Daoy (cell line): ENCODE measurements at places on chromosomes 6 and 20. TPM values are rescaled to one million over a fixed set of nuclear protein-coding genes. Genes with fewer than 3 reads are reported as not detected.

The NFATC2 gene
- 0.18 and 0.40 TPM in 2 replicates for total RNA-seq

The PLCB4 gene
- 0.54 and 3.7 TPM in 2 replicates for total RNA-seq

The SLC35F1 gene
- total RNA-seq = 0.17 and 0.77 TPM in 2 replicates

The HLA-DRB5 gene
- not detected in 2 replicates for total RNA-seq

The SUMO4 gene
- 0.11 TPM in 1 of 2 replicates, not detected in the other for total RNA-seq

The WFDC2 gene
- total RNA-seq = not detected in 2 replicates

The HLA-DQA2 gene
- not detected in 2 replicates for total RNA-seq

The C6orf118 gene
- 0.51 TPM in 1 of 2 replicates, not detected in the other for total RNA-seq

The HSPA12B gene
- total RNA-seq = 0.17 TPM in 1 of 2 replicates, not detected in the other

The DPPA5 gene
- not detected in 2 replicates for total RNA-seq

The LST1 gene
- total RNA-seq = 0.09 and 3.5 TPM in 2 replicates

The DZANK1 gene
- total RNA-seq = 0.89 and 1.4 TPM in 2 replicates

The ILRUN gene
- 29.5 and 35.8 TPM in 2 replicates for total RNA-seq

The LPA gene
- total RNA-seq = not detected in 2 replicates

The MROH8 gene
- 0.11 TPM in 1 of 2 replicates, not detected in the other for total RNA-seq

The GABRR1 gene
- total RNA-seq = not detected in 2 replicates

The TCF15 gene
- total RNA-seq = 0.18 and 1.0 TPM in 2 replicates

The ANKRD66 gene
- not detected in 2 replicates for total RNA-seq

The VIP gene
- total RNA-seq = not detected in 2 replicates

The CCR6 gene
- total RNA-seq = not detected in 2 replicates

The SLC22A23 gene
- total RNA-seq = 1.5 and 2.7 TPM in 2 replicates

The CALHM4 gene
- total RNA-seq = not detected in 2 replicates

The RIN2 gene
- total RNA-seq = 10.6 and 18.4 TPM in 2 replicates

The DEFB132 gene
- total RNA-seq = not detected in 2 replicates

The KHDC1 gene
- 5.8 and 6.2 TPM in 2 replicates for total RNA-seq

The EYA2 gene
- 1.7 and 3.8 TPM in 2 replicates for total RNA-seq

The TAB2 gene
- 29.2 and 31.5 TPM in 2 replicates for total RNA-seq

The DST gene
- total RNA-seq = 77.6 and 106 TPM in 2 replicates
